ENCODE measurements at places on chromosomes 4 and X. TPM values are rescaled to one million over a fixed set of nuclear protein-coding genes. Genes with fewer than 3 reads are reported as not detected.

Gene TCEANC
- polyA plus RNA-seq = 0.88 TPM

GRCh38 chr4:136106753-136107152, 1425.5 kb downstream of the PCDH18 start:
- no peak for DNase-seq

DNA sequence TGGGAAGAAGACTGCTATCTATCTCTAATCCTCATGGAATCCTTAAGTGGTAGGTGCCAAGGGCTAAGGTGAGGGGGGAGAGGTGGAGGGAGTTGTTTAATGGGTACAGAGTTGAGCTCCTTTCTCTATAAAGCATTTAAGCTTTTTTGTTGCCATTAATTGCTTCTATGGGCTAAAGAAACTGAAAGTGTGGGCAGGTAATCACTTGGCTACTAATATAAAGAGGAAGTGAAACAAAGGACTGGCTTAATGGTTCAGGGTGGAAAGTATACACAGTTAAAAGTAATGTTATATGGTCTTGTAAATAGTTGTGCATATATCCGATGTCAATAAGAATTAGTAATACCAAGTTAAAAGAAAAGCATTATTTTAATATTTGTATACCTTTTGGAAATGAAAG, 83.9 kb downstream of the POLA1 start:
- DNase-seq = no peak

Gene CFAP99
- 0.09 TPM for polyA plus RNA-seq

Gene ZNF718
- polyA plus RNA-seq = 4.6 TPM

DNA sequence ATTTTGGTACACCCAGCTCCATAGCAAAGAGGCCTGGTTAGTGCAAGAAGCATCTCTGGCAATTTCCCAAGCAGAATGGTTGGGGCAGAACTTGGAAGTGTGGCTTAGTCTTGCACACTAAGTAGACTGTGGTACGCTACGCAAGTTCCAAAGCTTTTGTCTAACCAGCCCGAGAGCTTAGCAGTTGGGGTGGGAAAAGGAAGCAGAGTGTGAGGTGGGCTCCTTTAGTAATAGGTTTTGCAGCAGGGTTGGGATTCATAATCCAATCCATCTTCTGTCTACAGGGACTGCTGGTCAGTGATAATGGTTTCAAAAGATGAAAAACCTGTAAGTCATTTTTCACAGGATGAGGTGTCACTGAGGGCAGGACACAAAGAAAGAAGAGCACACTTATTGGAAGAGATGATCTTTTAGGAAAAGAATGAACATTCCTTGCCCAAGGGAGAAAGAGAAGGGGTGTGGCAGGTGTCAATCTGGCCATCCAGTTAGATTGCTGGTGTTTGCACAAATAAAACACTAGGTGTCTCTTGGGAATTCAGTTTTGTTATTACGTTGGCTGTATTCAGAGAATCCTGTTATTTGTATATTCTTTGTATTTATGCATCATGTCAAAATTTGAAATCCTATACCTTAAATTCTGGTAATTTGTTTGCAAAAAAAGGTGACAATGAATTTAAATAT, 244.3 kb downstream of the GPAT3 start:
- DNase-seq = no peak

Gene AKAP4
- not detected for polyA plus RNA-seq

DNA sequence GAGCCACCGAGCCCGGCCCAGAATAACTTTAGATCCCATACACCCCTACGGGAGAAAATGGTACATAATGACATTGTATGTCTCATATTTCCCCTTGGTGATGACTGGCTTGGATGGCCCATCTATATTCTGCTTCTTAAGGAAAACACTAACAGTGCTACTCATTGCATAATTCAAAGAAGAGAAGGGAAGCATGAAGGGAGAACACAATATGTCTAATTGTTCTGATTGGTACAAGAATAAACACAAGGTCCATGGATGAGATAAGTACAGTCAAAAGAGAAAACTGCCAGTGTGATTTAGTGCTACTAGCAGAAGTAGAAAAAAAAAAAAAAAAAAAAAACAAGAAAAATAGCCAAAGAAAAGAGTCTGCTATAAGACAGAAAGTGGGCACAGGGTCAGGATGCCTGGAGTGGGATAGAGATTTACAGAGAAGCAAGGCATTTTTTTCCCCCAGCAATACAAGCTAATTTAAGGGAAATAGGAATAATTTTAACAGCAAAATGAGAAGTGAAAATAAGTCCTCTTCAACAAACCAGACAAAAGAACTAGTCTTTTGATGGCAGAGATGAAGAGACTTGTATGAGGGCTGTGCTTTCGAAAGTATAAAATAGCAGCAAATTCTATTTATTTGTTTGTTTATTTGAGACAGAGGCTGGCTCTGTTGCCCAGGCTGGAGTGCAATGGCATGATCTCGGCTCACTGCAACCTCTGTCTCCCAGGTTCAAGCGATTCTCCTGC, 96.5 kb upstream of the MAP3K15 start:
- DNase-seq = no peak

- DNase-seq = no peak
Measured at GRCh38 chrX:136766785-136767103, 14.0 kb downstream of the ARHGEF6 start.

Gene TNIP3
- not detected for polyA plus RNA-seq

Gene TKTL2
- polyA plus RNA-seq = not detected

Gene LYAR
- polyA plus RNA-seq = 6.5 TPM

DNA sequence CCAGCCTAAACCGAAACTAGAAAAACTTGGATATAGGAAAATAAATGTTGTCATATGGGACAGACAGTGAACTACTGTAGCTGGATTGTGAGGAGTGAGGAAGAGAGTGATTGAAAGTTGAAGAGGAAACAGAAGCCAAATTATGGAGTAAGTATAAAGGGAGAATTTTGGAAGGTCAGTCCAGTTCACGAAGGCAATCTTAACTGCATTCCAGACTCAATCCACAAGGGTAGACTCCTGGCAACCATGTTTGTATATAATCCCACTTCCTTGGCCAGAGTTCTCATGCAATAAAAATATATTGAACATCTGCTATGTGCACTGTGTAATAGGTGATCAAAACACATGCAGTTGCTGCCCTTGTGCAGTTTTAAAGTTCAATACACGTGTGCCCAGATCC, 58.6 kb upstream of the CAMK2D start:
- no peak for DNase-seq

Gene ARX
- polyA plus RNA-seq = 0.05 TPM

DNA sequence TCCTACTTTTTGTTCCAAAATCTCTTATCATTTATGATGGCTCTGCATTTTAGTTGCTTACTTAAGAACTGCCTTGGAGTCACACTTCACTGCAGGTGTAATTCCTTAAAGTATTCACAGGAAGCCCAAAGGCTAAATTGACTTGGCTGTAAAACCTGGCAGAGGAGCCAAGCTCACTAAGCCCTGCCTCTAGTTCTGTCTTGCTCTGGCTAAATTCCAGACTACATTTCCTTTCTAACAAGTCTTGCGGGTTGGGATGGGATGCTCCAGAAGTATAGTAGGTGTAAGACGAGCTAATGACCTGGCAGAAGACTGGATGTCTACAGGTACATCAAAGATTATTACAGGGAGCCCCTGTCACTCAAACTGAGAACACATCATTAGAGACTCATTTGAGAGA, 924.0 kb upstream of the INTU start:
- no peak for DNase-seq

- DNase-seq = no peak
Measured at GRCh38 chr4:74474345-74475090, 29.6 kb downstream of the AREG start.
